ENCODE measurements at places on chromosomes 12 and 14.

GRCh38 chr12:31440134-31440533, 114.2 kb upstream of the SINHCAF start:
- DNase-seq: no peak

GRCh38 chr12:9933958-9934357, 1.8 kb upstream of the CLEC2A start:
- DNase-seq: no peak

- no peak for DNase-seq
Measured at GRCh38 chr14:68925373-68925772, 53.7 kb downstream of the ACTN1 start.

DNA sequence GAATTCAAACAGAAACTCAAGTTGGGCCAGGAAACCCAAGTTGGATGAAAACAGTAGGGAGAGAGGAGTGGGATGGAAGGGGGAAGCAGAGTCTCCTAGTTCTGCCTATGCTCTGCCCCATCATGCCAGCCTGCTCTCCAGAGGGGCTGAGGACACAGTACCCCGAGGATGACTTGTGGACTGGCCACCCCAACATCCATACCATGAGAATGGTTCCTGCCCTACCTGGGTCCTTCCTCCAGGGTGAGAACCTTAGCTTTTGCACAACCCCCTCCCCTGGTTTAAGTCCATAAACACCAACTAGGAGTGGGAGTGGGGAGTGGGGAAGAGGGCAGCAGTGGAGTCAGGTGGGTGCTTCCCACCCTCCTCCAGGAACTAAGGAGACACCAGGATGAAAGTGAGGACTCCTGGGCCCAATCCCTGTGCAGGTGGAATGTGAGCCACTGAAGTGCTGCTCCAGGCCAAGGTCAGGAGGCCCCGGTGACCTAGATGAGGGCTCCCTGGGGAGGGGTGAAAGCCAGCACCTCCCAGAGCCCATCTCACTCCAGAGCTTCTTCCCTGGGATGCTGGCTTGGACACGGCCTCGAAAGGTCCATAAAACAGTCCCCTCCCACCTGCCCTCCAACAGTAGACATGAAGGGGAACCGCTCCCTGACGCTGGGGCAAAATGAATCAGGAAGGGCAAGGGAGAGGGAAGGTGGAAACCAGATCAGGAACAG, 6.6 kb downstream of the ZNF385A start:
- DNase-seq: no peak

- no peak for DNase-seq
Measured at GRCh38 chr12:116876151-116876869, 4.9 kb downstream of the HRK start.

DNA sequence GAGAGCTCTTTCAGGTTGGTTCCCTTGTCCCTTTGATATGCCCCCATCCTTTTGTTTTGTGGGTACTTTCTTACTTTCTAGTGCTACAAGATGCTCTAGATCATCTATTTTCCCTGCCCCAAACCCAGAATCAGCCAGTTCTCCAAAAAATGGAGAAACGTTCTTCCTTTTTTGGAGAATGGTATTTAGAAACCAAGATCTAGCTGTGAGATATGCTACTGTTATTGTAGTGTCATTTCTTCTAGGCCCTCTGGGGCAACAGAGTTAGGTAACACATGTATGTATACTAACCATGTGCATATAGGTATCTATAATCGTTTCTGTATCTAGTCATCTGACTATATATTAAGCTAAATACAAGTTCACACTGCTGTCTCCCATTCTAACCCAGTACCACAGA, 6.9 kb upstream of the IGFBP6 start:
- no peak for DNase-seq

DNA sequence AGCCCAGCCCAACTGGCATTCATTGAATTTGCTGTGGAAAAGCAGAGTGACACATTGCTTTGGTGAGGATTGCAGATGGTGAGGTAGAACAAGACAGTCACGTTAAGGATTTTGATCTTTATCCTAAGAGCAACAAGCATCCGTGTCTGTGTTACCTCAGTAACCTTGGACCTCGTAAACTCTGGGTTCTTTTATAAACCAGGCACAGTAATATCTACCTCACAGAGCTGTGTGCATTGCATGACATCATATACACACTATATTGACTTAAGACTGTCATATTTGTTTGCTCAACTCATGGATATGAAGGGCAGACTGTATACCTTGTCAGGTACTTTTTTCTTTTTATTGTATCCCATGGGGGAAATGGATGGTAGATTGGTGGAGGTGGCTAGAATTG, 156.2 kb downstream of the ETV6 start:
- DNase-seq: no peak

GRCh38 chr14:89649451-89650075, 232.5 kb upstream of the FOXN3 start:
- DNase-seq: no peak
